ENCODE measurements at places on chromosomes 1 and 21.
A peak's percentile ranks its signal among the peaks of the same experiment; 100 is the strongest.

- peak; percentile 90 for DNase-seq
Measured at GRCh38 chr1:91900562-91900961, 14.6 kb upstream of the TGFBR3 start.

- peak; percentile 15 for DNase-seq
Measured at GRCh38 chr1:34896612-34897011, 32.8 kb downstream of the DLGAP3 start.

DNA sequence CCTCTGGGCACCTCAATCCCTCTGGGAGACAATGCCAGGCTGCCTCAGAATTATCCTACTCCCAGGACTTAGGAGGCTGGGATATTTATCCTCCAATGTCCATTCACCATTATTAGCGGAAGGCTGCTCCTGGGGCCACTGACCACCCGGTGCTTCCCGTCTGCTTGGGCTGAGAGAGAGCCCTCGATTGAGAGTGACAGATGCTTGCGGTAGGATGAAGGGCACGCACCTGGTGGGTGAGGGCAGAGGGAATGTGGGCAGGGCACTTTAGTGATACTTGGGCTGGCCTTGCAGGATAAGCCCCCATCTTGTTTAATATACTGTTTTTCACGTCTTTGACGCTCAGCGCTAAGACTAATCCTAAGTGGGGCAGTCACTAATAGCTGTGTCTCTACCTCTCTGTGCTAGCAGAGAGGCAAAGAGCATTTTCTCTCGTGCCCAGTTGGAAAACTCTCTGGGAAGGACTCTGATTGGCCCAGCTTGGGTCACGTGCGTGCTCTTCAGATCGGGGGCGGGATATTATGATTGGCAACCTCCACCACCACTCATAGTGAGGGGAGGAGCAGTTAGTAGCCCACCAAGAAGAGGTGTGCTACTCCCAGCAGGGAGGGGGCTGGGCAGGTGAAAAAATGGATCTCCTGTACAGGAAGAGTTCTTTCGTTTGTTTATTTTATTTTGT is 10.6 kb upstream of the PARS2 start:
- DNase-seq, result peak; percentile 66

GRCh38 chr1:212762234-212762633 is 29.3 kb downstream of the NSL1 start:
- DNase-seq, result no peak

DNA sequence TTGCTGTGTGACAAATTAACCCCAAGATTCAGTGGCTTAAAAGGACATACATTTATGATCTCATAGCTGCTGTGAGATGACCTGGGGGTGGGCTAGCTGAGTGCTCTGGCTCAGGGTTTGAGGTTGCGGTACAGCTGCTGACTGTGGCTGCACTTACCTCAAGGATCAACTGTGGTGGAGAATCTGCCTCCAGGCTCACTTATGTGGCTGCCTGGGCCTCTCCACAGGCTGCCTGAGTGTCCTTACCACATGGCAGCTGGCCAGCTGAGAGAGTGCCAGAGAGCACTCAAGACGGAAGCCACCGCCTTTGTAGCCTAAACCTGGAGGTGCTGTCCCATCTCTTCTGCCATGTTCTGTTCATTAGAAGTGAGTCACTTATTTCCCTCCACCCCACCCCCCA is 5.7 kb downstream of the LRRC71 start:
- peak; percentile 91 for DNase-seq

GRCh38 chr1:68162761-68163160 is 69.6 kb downstream of the WLS start:
- DNase-seq, result no peak

DNA sequence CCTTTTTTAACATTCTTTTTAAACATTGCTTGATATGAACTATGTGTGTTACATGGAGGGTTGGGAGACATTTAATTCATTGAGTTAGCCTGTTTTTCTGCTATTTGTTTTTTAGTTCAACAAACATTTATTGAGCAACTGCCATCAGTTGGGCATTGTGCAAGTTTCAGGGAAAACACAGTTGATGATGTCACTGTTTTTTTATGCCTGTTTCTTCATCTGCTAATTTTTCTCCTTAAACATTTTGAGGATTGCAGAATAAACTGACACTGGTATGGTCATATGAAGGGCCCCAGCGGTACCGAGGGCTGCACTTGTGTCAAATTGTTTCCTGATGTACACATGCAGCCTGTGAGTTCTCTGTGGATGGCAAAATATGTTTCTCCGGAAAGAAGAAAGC is 253.0 kb downstream of the FGGY start:
- DNase-seq, result no peak

DNA sequence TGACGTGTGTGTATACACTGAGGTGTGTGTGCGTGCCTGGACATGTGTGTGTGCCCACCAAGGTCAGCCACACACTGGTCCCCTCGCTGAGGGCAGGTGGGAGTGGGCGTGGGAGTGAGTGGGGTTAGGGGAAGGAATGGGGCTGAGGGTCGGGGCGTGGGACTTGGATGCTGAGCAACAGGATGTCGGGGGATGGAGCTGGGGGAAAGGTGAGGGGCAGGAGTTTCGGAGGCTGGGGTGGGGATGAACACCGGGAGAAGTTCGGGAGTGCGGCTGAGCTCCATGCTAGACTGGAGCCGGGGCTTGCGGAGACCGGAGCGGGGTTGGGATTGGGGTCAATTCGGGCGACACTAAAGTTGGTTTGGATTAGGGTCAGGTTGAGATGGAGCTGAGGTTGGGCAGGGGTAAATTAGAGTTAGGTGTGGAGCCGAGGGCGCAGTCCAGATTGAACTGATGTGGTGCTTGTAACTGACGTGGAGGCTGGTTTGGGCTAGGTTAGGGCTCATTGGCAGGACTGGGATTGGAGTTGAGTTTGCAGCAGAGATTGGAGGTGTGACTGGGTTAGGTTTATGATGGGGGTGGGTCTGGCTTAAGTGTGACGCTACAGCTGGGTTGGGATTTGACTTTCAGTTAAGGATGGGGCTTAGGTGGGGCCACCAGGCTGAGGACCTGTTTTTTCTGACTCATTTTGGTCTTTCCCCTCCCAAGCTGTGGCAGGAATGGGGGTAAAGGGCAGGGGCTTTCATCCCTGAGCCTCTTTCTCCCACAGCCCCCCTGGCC is 3.3 kb upstream of the GUCA2A start:
- no peak for DNase-seq

DNA sequence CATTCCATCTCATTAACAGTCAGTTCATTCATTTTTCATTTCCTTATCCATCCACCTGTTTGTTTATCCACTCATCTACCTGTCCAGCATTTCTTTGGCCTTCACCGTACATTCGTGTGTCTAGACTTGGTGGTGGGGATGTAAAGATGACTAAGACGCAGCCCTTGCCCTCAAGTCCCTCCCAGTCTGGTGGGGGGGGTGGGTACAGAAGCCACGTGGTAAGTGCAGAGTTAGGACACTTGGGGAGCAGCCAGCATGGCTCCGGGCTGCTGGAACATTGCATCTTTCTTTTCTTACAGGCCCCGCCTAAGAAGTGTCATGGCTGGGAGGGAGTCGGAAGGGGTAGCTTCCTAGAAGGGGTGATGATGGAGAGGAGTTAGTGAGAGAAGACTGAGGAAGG is 17.2 kb downstream of the KIF26B start:
- DNase-seq, result no peak

DNA sequence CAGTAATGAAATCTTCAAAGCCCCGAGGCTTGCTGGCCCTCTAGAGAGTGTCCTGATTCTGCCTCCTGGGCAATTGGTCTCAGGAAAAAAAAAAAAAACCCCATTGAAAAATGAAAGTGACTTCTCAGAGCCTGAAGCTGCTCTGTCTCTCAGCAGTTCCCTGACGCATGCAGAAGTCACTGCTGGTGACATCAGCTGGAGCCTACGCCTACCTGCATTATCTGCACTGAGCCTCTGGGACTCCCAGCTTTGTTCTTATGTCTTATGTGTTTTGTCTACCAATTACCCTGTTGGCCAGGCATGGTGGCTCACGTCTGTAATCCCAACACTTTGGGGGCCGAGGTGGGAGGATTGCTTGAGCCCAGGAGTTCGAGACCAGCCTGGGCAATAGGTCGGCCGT is 10.1 kb upstream of the SLC25A33 start:
- peak; percentile 59 for DNase-seq

DNA sequence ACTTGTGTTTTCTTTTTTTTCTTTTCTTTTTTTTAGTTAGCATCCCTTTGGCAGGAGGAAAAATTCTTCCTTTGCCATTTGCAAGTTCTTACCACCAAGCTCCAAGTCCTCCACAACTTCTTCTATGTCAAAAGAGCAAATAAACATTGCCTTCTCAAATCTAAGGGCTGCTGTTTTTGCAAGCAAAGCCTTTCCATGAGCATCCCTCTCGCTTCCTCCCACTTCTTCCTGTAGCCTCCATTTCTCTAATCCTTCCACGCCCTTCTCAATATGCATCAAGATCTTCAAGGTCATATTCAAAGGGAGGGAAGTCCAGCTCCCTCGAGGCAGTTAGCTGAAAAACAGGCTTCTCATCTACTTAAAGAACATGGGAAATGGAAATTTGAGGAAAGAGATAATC is 147.1 kb downstream of the ADSS2 start:
- no peak for DNase-seq

GRCh38 chr1:232486454-232487207 is 143.3 kb downstream of the SIPA1L2 start:
- peak; percentile 20 for DNase-seq

- peak; percentile 89 for DNase-seq
Measured at GRCh38 chr1:55127827-55128343, 87.3 kb downstream of the USP24 start.

- no peak for DNase-seq
Measured at GRCh38 chr1:80085067-80085466, 1078.5 kb upstream of the ADGRL4 start.

GRCh38 chr1:77797991-77798390 is 18.5 kb downstream of the MIGA1 start:
- DNase-seq, result no peak

- DNase-seq, result no peak
Measured at GRCh38 chr1:68347415-68347814, 102.3 kb downstream of the RPE65 start.

Data from ELR (cell line).